ENCODE measurements at places on chromosomes 3 and 15.

GRCh38 chr3:146129750-146130149 is 31.2 kb downstream of the PLOD2 start:
- DNase-seq, result no peak

DNA sequence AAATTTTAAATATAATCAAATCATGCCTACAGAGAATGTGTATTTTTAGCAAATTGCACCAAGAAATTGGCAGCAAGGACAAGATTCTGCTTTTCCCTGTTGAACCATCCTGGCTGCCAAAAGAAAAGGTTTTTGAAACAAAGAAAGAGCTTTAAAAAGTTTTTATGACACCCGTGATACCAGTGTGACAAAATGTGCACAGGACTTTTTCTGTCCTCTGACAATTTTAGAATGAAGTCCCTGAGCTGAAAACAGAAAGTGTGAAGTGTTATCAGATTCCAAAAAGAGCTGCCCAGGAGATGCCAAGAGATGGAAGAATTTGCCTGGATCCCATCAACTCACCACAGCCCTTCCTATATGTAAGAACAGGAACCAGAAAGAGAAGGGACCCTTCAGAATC is 33.2 kb upstream of the TMC3 start:
- DNase-seq, result no peak

GRCh38 chr15:60758961-60759729 is 280.2 kb upstream of the ICE2 start:
- no peak for DNase-seq

DNA sequence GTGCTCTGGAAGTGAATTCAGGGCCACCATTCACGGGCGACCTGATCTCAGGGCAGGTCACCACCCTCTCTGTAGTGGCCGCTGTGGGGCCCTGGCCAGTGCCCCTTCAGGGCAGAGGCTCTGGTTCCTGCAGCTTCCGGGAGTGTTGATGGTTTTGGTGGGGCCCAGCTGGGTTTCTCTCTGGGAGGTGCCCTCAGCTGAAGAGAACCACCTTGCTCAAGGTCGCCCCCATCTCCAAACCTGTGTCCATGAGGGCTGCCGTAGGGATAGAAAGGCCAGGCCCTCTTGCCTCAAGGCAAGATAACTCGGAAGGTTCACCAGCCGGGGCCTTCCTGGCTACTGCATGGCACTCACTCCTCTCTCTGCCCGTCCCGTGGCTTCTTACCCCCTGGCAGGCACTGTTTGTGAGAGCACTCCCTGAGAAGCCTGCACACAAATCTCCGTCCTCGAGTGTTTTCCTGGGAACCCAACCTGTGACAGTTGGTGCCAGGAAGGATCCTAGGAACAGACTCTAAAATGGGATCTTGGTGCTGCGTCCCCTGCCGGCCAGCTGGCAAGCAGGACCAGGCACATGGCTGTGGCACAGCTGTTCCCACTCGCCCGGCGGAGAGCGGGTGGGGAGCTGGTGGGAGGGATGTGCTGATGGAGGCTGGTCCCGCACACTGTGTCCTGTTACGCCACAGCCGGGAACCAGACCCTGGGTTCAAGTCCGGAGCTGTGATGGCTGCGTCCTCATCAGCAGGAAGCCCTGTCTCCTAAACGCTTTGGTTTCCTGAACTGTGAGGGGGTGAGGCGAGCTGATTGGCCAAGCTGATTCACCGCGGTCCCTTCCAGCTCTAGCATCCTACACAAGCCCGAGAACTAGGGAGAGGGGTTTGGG is 23.2 kb upstream of the PIGZ start:
- DNase-seq, result no peak

Data from CD4-positive, alpha-beta T cell treated with Interleukin-12 subunit alpha and Interleukin-12 subunit beta, for 1 hour (primary cell).